ENCODE measurements at places on chromosomes 6 and 20.
A peak's percentile ranks its signal among the peaks of the same experiment; 100 is the strongest.

DNA sequence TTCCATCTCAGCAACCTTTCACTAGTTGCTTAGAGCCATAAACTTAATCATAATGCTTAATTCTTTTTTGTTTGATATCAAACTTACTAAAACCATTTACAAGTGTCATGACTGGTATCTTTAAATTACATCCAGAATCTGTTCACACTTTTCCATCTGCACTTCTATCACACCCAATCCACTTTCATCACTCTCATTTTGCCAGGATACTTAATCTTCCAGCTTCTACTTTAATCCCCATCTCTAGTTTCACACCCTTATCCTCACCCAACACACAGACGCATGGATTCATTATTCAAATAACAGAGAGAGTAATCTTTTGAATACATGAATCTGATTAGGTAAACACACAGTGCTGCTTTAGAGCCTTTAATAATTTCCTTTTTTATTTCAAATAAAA is 828.4 kb downstream of the HACE1 start:
- no peak for DNase-seq

DNA sequence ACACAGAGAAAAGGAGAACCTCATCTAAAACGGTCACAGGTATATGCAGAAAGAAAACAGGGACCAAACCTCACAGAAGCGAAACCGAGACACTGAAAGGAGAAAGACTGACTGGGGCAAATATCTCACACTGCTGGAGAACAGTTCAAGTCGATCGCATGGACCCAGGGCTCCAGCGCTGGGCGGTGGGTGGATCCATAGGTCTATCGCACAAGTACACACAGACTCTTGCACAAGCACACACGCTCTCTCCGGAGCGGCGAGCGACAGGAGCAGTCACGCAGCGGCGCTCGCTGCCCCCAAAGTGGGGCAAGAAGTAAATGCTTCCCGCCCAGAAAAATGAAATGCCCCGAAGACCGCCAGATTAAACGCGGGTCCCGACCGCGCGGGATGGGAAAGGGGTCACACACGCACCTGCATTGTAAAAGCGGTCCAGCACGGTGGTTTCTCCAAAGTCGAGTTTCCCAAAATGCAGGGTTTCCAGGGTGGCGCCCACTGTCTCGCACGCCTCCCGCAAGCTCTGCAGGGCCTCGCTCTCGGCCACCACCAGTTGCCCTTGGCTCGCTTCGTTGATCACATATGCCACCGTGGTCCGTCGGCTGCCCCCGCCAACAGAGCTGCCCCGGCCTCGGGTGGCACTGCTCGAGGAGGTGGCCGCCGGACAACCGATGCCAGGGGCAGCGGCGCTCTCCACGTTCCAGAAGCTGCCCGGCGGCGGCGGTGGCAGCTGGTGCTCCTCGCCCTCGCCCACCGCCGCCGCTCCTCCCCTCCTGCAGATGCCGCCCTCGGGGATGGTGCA is 782 bp downstream of the MAP3K5 start:
- peak; percentile 18 for DNase-seq

- DNase-seq = no peak
These were observed 195.5 kb upstream of the FBXL4 start for GRCh38 chr6:99143108-99143861.

DNA sequence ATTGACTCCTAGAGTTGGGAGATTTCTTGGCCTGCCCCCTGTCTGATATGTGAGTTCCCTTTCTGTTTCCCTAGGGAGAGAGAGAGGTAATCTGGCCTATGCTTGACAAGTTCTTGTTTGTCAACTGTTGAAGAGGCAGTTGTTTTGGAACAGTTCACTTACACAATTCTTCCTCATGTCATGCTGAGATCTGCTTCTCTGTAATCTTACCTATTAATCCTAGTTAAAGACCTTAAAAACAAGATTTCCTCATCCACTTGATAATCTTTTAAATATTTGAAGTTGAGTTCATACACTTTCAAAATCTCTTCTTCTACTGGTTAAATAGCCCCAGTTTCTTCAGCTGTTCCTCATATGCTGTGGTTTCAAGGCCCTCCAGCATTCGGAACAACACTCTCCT is 89.9 kb downstream of the FIG4 start:
- no peak for DNase-seq

- no peak for DNase-seq
These were observed 14.2 kb upstream of the DHX35 start for GRCh38 chr20:38947931-38948362.

DNA sequence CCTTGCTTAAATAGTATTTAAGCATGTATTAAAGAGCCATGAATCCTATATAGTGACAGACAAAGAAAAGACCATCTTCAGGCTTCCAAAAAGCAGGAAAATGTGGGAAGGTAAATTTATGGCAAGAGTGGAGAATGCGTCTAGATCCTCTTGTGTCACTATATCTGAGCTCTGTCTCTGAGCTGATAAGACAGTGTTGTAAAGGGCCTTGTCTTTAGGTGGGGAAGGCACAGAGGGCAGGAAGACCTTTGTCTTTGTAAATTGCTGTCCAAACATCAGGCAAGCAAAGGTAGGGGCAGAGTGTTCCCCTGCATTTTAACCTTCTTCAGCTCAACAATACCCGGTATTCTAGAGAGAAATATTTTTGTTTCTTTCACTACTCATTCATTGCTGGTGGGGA is 33.9 kb upstream of the MBOAT1 start:
- no peak for DNase-seq

GRCh38 chr6:40671001-40671693 is 84.0 kb upstream of the LRFN2 start:
- no peak for DNase-seq

GRCh38 chr6:149306967-149307366 is 10.5 kb upstream of the TAB2 start:
- DNase-seq = no peak

DNA sequence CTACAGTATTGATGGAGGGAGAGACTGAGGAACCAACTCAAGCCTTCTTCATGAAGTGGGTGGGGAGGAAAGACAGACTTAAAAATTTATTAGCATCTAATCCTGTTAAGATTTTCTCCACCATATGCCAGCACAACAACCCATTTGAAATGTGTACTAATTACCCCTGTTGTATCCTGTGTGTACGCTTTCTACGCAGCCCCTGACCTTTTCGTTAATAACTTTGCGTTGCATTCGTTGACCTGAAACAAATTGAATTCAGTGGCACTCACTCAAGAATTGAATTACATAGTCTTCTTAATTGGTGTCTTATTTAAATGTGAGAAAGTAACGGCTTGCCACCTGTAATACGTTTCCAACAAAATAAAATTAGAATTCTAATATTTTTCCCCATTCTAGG is 113.9 kb downstream of the LINC00237 start:
- no peak for DNase-seq

- DNase-seq = no peak
These were observed 180.3 kb downstream of the ANKRD60 start for GRCh38 chr20:58048096-58048702.

GRCh38 chr6:55678330-55679224 is 99.6 kb upstream of the HMGCLL1 start:
- DNase-seq = no peak

DNA sequence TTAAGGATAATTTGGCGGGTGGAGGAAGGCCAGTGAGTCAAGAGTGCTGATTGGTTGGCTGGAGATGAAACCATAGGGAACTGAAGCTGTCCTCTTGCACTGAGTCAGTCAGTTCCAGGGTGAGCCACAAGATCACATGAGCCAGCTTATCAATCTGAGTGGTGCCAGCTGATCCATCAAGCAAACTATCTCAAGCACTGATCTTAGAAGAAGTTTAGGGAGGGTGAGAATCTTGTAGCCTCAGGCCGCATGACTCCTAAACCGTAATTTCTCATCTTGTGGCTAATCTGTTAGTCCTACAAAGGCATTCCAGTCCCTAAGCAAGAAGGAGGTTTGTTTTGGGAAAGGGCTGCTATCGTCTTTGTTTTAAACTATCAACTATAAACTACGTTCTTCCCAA is 954.3 kb downstream of the KIF16B start:
- no peak for DNase-seq

DNA sequence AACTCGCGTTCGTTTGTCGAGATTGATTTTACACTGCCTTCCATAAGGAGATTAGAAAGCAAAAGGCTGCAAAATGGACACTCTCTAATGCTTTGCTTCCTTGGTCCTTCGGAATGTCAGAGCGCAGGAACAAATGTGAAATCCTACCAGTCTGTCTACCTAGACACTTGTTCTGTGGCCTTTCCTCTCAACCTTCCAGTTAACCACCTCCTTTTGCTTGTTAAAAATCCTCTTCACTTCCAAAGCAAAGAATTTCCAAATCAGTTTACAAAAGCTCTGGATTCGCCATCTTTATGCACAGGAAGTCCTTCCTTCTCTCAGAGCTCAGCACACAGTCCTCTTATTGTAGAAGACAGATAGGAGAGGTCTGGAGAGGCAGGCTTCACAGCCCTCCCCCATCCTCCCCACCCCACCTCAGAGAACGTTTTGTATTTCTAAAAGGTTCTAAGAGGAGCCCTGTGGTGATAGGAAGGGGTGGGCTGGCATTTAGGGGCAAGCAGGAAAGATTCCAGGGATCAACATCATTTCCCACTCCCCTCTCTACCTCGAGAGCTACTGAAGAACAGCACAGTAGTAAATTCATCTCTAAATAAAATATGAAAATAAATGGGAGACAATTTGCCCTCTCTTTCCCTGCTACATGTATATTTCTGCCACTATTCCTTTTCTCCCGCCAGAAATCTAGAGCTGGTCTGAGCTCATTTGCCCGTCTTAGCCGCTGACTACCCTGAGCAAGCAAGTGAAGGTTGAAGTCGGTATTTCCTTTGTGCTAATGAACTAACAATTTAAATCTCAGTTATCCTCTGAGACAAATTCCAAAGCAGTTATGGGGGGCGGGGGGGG is 18.9 kb downstream of the TFAP2A start:
- DNase-seq = no peak

- no peak for DNase-seq
These were observed 630 bp downstream of the LIME1 start for GRCh38 chr20:63736893-63737694.

DNA sequence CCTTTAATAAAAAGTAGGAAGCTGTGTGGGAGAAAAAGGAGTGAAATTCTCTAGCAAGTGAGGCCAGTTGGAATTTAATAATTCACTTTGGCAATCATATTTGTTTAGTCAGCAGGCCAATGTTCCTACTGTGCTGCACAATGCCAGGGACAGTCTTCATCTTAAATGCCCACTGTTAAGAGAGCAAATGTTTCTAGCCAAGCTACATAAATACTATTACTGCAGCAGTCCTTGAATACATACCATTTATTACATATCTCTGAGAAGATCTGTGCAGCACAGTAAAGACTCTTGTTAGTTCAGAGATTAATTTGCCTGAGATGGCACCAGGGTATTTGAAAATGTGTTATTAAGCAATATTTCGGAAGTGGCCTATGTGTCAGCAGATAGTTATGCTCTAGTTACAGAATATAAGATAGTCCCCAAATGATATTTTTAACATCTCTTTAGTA is 105.4 kb downstream of the OGFRL1 start:
- DNase-seq = no peak

GRCh38 chr6:30647242-30648116 is 546 bp downstream of the C6orf136 start:
- peak; percentile 71 for DNase-seq

- DNase-seq = peak; percentile 43
These were observed 1.3 kb downstream of the MAPK14 start for GRCh38 chr6:36028877-36029324.

DNA sequence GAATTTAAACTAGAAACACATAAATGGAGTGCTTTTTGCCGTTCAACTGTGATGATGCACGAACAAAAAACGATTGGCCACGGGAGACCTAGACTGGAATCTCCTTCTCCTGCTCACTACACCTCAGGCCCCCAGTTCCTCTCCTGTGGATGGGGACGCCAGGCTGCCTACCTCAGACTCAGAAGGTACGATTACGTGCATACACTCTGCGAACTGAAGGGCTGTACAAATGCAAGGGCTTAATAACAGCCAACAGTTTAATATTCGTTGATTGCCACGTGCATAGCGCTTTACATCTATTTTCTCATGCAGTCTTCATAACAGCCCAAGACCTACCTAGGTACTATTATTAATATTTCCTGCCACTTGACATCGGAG is 495 bp upstream of the ARMC2 start:
- no peak for DNase-seq
